ENCODE measurements at places on chromosomes 6 and 20.

- DNase-seq, result no peak
These were observed 273.9 kb downstream of the RFPL4B start for GRCh38 chr6:112620812-112621569.

DNA sequence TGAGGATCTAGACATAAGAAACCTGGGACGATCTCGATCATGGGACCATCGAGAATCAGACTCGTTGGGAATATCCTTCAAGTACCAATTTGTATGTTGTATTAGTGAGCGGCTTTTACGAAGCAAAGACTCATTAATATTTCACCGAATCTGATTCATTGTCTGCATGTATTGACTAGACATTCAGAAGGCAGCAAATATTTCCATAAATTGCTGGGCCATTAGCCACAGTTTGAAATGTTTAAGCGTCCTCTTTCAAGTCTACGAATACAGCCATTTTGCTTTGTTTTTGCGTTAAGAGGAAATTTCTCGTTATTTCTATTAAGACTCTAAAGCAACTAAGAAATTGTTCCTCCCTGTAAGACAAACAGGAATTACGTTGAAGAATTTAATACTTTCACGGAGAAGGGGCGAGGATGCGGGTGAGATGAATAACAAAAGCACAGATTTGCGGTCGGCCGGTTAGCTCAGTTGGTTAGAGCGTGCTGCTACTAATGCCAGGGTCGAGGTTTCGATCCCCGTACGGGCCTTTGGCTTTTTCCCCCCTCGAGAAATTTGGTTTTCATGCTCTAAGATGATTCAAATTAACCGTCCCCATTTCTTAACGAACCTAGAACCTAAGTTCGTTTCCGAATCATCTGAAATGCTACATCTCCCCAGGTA, 18.5 kb downstream of the POM121L2 start:
- no peak for DNase-seq

DNA sequence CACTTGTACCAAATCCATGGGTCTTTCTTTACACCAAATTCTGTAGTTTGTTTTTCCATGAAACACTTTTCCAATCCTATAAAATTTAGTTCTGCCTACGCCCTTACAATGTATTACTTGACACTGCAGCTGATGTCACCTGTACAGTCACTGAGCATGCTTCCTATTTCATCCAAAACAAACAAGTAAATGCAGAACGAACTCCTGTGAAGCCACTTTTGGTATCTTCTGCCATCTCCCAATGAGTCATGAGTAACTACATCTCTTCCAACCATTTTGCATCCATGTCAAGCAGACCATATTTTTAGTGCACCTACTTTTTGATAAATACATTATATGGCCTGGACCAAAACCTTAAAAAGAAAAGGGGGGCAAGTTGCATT, 42.4 kb downstream of the HDDC2 start:
- no peak for DNase-seq

DNA sequence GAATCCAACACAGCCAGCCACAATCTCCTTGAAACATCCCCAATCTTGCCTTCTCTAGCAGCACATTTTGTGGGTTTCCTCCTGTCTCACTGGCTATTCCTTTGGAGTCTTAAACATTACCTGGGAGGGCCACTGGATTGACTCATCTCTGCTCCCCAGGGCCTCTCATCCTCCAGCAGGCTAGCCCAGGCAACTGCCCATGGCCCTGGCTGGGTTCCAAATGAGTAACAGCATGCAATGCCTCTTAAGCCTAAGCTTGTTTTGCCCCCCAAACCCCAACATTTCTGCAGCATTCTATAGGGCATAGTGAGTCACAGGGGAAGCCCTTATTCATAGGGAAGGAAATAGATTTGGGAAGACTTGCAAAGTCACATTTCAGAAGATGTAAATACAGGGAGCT, 204.9 kb downstream of the FOXA2 start:
- DNase-seq, result no peak

- no peak for DNase-seq
These were observed 979.8 kb upstream of the MANEA start for GRCh38 chr6:94597487-94597886.

DNA sequence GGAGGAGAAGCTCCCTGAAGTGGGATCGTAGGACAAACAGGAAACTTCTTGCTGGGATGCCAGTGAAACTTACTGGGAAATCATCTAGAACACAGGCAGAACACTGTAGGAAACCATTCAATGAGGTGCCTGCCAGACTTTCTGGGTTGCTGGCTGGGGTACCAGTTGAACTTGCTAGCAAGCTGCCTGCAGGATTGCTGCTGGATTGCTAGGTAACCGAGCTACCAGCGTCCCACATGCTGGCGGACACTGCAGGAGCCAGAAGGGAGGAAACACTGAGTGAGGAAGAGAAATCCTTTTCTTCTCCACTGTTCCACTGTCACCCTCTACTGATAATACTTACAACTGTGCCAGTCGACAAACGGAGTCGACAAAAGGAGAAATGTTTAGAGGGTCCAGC, 91.3 kb upstream of the SLC35B3 start:
- DNase-seq, result no peak

GRCh38 chr20:3446779-3447178, 24.0 kb upstream of the ATRN start:
- DNase-seq, result no peak

DNA sequence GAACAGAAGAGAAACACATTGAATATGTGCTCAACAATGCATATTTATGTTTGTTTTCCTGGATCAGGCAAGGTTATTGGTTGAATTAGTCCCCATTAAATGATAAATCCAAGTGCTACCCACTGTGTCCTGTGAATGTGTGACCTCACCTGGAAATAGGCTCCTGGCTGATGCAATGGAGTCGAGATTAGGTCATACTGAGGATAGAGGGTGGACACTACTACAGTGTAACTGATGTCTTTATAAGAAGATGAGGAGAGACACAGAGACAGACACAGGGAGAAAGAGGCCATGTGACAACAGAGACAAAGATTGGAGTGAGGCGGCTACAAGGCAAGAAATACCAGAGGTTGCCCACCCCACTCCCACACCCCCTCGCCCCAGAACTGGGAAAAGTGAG, 559.3 kb downstream of the C6orf118 start:
- no peak for DNase-seq

DNA sequence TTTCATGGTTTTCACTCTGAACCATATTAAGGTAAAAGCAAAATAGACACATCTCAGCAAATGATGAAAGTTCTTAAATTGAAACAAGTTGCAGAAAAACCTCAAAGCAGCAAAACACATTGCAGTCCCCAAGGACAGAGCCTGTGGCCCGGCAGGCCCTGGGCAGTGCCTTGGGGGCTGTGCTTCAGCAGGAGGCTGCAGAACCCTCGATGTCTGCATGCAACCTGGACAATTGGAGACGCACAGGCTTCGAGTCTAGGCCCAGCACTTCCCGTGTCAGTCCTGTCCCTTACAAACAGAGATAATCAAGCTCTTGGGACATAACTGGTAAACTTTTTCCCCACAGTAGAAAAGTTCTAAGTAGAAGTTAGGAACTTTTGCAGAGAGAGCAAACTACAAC, 9.2 kb downstream of the PYGB start:
- DNase-seq, result no peak

GRCh38 chr6:73612611-73613010, 41.2 kb downstream of the SLC17A5 start:
- DNase-seq, result no peak

GRCh38 chr6:152129691-152130151, 322.2 kb downstream of the ESR1 start:
- DNase-seq, result peak; percentile 41

DNA sequence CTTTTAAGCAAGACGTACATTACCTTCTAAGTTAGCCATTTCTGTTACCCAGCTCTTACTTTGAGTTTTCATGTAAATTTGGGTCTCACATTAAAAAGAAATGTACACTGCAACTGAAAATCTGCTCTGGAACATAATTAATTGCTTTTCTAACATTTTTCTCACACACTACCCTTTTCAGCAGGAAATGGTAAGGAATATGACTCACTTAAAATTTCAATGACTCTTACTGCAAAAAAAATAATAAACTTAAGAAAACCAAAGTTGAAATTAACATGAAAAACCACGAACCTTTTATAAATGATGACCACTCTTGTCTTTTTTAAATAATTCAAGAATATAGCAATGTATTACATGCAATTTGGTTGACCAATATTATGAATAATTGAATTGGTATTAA, 1.3 kb downstream of the CGA start:
- DNase-seq, result no peak

- DNase-seq, result no peak
These were observed 208.0 kb upstream of the TAB2 start for GRCh38 chr6:149109397-149110070.

GRCh38 chr6:149014631-149015534, 268.1 kb downstream of the UST start:
- peak; percentile 72 for DNase-seq

GRCh38 chr6:28985462-28986164, 19.5 kb downstream of the ZNF311 start:
- DNase-seq, result peak; percentile 84

DNA sequence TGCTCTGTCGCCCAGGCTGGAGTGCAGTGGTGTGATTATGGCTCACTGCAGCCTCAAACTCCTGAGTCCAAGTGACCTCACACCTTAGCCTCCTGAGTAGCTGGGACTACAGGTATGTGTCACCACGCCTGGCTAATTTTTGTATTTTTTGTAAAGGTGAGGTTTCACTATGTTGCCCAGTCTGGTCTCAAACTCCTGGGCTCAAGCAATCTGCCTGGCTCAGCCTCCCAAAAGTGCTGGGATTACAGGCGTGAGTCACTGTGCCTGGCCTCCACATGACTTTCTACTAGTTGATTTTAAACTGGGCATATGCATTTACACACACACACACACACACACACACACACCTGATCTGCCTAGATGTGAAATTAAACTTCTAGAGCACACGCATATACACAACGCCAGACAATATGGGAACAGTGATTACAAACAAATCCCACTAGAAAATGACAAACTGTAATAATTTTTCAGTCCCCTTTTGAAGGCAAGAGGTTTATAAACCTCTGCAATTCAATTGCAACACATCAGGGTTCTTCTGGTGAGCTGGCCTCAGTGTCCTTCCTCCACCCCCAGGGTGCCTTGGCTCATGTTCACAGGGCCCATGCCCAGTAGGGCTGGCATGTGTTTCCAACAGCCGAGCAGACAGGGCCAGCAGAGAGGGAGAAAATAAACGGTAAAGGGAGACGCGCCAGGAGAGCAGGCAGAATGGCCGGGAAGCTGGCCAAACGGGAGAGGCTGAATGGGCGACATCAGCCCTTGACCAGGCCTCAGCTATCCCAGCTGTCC, 31.2 kb downstream of the PARD6B start:
- DNase-seq, result no peak

GRCh38 chr20:48906221-48906877, 15.2 kb upstream of the ARFGEF2 start:
- DNase-seq, result no peak

DNA sequence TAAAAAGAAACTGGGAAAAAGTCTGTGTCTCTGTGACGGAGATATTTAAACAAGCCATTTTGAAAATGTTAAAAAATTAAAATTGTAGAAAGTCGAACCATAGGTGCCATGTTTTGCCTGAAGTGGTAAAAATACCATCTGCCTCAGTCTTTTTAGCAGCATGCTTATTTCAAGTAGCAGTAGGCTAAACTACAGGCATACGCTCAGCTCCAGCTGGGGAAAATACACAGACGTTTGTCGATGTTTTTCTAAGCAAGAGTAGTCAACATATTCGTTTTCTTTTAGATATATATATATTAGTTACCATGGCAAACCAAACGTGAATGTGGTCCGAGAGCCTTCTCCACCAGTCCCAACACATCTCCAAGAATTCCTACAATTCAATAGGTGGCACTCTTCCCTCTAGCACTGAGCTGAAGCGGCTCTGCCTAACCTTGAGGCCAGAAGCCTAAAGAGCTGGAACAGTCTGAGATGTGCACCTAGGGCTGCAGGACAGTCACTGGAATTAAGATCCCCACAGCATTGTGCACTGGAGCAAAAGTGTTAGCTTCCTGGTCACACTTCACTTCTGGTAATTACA, 70.2 kb upstream of the BEND3 start:
- DNase-seq, result peak; percentile 35

DNA sequence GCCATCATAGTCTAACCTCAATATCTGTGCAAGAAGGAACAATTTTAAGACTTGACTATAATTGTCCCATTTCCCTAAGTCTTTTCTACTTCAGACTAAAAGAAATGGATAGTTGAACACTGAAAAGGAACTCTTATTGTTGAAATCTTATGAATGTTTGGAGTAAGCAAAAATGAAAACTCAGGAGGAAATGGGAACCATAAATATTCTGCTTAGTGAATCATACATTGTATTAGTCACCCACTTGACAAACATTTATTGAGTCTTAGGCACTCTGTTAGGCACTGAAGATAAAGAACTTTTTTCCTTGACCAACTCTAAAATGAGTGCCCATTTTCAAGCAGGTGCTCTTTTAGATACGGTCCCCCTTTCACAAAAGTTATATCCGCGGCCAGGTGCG, 8.7 kb downstream of the CCDC170 start:
- DNase-seq, result no peak

DNA sequence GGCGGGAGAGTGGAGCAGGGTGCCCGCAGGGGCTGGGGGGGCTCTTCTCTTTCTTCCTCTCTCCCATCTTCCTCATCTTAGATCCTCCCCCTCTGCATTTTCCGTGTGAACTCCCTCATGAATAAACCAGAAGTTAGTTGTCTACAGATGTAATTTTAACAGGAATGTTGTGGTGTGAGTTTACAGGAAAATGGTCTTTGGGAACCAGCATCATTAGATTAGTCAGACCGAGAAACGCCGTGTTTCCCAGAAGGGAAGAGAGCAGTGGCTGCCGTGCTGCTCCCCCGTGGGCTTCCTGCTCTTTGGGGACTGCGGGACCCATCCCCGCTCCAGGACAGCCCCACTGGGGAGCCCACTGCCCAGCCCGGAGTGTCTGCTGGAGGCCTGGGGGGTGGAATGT, 3.4 kb downstream of the MYT1 start:
- DNase-seq, result no peak

GRCh38 chr6:157715728-157716164, 107.3 kb upstream of the SNX9 start:
- DNase-seq, result peak; percentile 50

GRCh38 chr6:163577404-163577803, 162.9 kb downstream of the QKI start:
- no peak for DNase-seq

- DNase-seq, result no peak
These were observed 364.2 kb downstream of the SYNE1 start for GRCh38 chr6:152273002-152273401.

DNA sequence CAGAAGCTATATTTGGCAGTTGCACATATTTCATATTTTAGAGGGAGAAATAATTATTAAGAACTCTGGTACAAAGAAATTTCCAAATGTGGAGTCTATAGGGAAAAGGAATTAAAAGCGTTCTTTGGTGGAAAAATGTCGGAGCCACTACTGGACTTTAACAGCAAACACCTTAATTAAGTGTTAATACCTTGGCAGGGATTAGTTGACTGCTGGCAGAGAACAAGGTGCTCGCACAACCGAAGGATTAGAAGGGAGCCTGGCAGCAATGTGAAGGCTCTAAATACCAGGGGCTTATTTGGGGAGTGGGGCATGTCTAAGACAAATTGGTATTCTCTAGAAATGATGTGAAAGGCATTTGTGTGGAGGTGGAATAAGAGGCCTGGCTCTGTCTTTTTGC, 98.9 kb downstream of the PAK5 start:
- no peak for DNase-seq

All from iPS-NIHi11 (cell line).